ENCODE measurements at places on chromosomes 11 and 22.

DNA sequence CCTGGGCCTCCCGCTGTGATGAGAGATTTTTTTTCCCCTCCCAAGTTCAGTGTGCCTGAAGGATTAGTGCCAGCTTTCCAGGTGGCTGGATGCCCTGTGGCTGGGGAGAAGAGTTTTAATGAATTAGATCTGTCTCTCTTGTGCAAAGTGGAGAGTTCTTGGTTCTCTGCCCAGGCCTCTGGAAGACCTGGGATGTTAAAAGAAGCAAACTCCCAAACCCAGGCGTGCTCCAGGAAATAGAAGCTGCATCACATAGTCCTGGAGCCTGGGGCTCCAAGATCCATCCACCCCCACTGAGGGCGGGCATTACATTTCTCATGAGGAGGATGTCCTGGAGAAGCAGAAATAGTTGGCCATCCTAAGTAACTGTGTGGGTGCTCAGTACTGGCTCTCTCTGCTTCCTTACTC lies 30.6 kb downstream of the SDHAF2 start:
- DNase-seq = no peak

DNA sequence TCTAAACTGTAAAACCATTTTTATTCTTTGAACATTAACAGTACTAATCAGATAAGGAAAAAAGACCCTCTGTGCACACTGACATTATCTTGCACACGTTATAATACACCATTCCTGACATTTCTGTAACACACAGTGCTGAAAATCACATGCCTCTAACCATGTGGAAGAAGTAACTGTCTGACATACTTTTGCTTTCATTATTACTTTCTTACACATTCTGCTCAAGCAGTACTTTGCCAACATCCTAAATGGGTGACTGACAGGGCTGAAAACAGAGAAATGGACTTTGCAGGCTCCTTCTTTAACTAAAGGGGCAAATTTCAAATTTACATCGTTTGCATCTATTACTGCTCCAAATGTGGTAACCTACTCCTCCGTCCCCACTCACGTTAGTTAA lies 22.8 kb upstream of the TP53AIP1 start:
- DNase-seq = no peak

DNA sequence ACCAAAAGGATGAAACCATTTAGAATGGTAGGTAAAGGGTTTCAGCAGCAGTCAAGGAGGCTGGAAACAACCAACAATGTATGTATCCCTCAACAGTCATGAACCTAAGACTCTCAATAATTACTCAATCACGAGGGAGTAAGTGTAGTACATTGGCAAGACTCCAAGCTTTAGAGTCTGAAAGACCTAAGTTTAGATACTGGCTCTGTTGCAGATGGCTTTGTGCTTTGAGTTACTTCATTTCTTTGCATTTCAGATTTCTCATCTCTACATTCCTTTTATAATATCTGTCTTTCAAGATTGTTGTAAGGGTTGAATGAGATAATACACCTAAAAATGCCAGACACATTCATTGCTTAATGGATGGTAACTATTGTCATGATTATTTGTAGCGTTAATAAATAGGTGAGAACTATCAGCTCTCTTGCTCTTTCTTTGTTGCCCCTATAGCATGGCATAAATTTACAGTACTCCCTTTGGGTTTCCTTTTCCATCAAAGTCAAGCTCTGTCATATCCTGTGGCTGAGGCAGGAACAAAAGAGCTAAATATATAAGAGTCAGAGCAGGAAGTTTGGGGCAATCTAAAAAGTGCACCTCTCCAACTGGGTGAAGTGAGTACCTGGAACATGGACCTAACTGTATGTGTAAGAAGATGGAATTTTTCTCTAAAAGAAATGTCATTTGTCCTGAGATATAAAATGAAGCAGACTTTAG lies 228.2 kb upstream of the ZC3H12C start:
- DNase-seq = peak; percentile 25

- DNase-seq = no peak
These were observed 97.9 kb downstream of the RRAS2 start for GRCh38 chr11:14261066-14261465.

DNA sequence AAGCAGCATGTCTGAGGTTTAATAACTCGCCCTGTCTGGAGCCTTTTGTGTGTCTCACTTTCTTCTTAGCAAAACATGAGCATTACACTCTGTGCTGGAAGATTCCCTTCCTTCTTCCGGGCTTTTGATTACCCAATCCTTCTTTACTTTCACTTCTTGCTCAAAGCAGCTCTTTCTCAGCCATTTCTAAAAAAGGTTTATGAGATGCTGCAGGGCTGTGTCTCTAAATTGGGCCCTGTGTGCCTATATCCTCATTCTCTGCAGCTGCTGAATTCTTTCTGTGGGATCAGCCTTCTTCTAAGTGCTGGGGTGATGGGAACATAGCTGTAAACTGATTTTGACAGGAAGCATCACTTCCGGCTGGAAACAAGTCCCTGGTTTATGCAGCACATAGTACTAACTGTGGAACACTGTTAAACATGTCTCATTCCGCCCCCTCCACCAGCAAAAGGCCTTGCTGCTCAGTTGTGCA lies 71.8 kb downstream of the PIWIL4 start:
- no peak for DNase-seq

- DNase-seq = peak; percentile 4
These were observed 3.1 kb downstream of the EED start for GRCh38 chr11:86247608-86248007.

- DNase-seq = no peak
These were observed 10.8 kb upstream of the COMT start for GRCh38 chr22:19930551-19931486.

GRCh38 chr22:17242641-17243040 lies 23.4 kb upstream of the ADA2 start:
- no peak for DNase-seq
